ENCODE measurements at places on chromosomes 2 and 18.

DNA sequence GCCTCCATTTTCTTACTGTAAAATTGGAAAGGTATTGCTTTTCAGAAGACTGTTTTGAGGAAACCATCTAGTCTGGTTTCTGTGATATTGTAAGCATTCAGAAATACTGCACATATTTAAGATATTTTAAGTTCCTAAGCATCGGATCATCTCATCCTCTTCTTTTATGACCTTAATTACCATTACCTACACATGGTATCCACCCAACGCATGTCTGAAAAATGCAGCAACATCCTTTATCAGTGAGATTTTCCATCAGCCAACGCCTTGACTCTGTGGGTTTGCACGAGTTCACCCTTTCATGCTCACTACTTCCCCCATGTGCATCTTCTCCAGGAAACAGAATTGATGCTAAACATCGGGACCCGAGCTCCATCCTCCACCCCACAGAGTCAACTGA is 84.3 kb downstream of the COL4A4 start:
- DNase-seq, result no peak

DNA sequence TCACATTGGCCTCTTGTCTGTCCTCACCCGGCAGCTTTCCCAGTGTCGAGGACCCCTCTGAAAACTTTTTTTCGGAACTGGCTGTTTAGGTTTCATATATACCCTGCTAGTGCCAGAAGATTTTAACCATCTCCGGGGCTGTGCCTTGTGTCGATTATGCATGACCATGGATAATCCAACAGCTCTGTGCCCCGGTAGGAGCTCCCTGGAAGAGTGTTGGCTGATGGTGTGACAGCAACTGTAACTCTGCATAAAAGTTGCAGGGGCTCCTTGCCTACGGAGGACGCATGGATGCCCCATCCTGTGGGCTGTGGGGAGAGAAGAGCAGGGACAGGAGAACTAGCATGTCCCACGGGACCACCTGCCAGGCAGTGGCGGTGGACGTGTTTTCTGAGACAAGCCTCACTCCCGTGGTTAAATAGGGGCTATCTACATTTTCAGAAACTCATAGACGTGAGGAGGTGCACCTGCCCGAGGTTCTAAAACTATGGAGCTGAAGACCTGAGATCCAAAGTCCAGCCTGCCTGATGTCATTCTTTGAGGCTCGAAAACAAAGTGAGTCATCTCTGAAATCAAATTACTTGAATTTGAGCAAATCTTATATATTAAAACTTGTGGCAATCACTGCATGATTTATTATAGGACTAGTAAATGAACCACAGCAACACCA is 437.2 kb upstream of the HS6ST1 start:
- DNase-seq, result no peak

GRCh38 chr2:197839327-197839726 is 34.9 kb downstream of the PLCL1 start:
- DNase-seq, result peak; percentile 17

DNA sequence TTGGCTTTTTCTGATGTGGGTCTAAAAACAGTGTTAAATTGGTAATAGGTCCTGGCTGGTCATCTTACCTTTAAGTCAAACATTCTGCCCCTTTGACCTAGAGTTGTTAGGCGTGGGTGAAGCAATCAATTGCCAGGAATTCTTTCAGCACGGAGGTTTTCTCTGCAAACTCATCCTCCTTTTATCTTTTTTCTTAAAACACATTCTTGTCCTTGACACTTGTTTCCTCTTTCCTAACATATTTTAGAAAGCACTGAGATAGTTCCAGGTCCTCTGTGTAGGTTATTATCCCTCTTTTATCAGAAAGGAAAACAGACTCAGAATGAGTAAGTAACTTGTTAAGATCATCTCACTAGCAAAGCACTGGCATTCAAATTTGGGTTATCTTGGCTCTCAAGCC is 18.6 kb upstream of the AP1S3 start:
- DNase-seq, result no peak

- DNase-seq, result no peak
Measured at GRCh38 chr2:101949304-101949703, 42.5 kb upstream of the IL1R2 start.

DNA sequence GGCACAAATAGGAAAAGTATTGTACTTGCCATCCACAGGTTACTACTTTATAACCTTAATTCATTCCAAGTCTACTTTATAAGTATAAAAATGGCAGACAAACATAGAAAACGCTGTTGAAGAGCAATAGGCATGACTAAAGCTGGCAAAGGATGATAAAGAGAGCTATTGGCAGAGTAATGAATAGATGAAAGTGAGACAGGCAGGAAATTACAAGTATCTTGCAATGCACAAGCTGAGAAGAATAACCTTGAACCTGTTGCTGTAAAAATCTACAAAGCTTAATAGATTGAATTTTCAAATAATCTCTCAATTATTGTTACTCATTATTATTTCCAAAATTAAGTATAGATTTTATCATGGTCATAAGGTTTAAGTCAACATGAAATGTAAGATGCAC is 8.8 kb downstream of the PELI1 start:
- DNase-seq, result no peak

GRCh38 chr18:62790871-62791772 is 75.8 kb downstream of the PHLPP1 start:
- DNase-seq, result no peak

DNA sequence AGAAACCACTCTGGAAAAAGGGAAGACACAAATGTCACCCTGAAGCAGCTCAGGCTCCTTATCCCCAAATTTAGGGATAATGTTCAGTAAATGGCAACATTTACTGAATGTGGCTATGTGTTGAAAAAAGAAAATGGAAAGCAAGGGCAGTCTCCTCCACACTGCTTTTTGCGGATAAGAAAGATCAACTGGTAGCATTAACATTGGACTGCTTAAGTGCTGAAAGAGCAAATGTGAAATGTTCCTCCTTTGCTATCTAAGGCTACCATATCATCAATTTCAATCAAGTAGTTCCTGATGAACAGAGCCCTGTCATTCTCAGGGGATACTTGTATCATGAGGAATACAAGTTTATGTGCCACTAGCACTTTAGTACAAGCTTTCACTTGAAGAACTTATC is 12.5 kb downstream of the FBXO11 start:
- DNase-seq, result no peak

DNA sequence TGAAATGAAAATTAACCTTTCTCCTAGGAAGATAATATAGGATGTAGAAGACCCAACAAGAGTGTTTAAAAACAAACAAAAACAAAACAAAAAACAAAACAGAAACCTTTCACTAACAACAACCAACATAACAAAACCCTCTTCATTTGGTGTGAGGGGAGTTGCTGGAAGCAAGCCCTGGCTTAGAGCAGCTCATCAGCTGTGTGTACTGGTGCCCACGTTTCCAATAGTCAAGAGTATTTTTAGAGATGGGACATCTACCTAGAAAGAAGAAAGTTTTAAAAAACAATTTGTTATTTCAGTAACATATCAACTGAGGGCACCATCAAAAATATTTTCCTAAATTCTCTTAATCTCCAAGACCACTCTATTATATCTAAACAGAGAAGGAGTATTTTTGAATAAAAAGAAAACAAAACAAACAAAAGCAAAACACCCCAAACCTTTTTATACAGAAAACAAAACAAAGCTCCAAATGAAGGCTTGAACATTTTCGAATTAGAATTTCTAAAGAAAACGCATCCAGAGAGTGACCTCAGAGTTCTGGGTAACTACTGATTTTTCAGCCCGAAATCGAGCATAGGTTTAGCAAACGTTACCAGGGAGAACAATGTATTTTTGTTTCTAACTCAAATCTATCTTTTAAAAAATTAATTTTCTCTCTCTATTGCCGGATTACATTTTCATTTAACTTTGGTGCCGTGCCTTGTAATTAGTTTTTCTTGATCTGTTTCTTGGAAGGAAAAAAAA is 134.6 kb downstream of the INSIG2 start:
- DNase-seq, result no peak

DNA sequence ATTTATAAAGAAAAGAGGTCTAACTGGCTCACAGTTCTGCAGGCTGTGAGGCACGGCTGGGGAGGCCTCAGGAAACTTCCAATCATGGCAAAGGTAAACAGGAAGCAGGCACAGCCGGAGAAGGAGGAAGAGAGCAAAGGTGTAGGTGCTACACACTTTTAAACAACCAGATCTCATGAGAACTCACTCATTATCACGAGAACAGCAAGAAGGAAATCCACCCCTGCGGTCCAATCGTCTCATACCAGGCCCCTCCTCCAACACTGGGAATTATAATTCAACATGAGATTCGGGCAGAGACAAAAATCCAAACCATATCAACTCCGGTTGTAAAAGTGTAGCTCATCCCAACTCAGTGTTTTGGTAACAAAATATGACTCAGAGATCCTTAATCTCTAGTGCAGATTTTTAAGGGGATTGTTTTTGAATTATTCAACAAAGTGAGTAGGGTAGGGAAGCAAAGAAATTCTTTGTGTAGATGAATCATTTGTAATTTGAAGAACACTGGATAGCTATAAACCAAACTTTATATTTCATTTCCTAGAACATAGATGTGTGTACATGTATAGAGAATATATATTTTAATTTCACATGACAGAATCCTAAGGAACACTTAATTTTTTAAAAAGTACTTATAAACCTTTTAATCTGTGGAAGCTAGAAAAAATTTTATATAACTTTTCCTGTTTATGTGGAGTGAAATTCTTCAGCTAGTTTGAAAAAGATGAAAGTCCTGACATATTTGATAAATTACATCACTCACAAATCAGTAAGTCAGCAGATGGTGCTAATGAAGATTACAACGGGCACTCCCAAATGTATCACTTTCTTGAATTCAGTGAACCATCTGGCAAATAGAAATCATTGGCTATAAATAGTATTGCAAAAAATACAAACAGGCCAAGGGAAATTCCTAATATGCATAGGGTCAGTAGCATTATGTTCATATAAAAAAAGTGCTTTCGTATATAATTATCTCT is 130.1 kb downstream of the OLA1 start:
- DNase-seq, result no peak

DNA sequence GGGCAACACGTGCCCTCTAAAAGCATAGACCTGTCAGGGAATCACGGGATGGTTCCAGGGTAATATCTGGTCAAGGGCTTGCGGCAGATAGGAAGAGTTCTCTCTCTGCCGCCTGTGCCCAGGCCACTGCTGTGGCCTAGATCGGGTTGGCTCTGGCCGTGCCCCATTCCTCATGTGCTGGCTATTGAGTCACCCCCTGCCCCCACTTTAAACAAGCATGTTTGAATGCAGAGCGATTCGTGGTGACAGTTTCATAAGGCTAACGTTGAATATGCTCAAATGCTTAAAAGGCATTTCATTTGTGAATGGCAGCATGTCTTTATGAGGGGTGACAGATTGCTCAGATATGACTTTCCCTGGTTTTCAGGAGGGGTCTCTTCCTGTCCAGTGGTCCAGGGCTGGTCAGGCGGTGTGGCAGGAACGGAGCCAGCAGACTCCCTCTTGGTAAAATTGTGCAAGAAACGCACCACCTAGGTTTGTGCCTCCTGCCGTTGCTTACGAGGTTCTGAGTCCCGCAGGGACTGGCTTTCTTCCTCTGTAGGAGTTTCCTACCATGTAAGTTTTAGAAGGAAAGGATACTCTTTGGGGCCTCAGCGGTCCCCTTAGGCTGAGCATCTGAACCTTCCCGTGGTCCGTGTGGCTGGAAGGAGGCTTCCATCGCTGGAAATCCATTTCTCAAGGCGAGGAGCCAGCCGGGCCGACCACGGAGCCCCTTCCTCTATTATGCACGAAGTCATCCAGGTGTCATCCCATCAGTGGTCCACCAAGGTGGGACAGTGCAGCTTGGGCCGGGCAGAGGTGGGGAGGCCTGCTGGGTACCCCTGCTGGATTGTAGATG is 50.2 kb downstream of the AGAP1 start:
- DNase-seq, result no peak

GRCh38 chr2:65050931-65051330 is 5.3 kb upstream of the CEP68 start:
- no peak for DNase-seq

- DNase-seq, result peak; percentile 10
Measured at GRCh38 chr18:62716619-62717168, 1.4 kb downstream of the PHLPP1 start.

DNA sequence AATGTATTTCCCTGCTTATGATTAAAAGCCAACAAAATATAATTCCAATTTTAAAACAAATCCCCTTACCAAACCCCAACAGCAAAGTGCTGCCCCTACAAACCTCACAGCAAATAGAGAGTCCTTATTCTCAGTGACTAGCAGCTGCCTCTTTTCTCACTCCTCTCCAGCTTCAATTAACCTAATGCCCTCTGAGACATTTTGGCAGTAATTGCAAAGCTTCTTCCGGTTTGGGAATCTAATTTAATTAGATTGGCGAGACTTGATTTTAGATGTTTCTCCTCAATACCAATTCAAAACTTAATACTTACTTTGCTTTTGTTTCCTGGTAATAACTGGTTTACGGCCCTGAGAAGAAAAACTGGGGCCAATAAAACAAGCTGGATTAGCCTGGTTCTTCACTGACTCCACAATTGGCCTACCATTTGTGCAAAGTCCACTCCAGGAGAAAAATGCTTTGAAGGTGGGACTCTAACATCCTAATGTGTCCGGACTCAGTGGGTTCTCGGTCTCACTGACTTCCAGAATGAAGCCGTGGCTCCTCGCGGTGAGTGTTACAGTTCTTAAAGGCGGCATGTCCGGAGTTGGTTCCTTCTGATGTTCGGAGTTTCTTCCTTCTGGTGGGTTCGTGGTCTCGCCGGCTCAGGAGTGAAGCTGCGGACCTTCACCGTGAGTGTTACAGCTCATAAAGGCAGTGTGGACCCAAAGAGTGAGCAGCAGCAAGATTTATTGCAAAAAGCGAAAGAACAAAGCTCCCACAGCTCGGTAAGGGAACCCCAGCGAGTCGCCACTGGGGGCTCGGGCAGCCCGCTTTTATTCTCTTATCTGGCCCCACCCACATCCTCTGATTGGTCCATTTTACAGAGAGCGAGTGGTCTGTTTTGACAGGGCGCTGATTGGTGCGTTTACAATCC is 52.8 kb downstream of the SLC35F5 start:
- DNase-seq, result no peak

GRCh38 chr2:174009488-174010223 is 44.5 kb upstream of the SP3 start:
- no peak for DNase-seq

- no peak for DNase-seq
Measured at GRCh38 chr18:23833714-23834113, 144.5 kb downstream of the LAMA3 start.

DNA sequence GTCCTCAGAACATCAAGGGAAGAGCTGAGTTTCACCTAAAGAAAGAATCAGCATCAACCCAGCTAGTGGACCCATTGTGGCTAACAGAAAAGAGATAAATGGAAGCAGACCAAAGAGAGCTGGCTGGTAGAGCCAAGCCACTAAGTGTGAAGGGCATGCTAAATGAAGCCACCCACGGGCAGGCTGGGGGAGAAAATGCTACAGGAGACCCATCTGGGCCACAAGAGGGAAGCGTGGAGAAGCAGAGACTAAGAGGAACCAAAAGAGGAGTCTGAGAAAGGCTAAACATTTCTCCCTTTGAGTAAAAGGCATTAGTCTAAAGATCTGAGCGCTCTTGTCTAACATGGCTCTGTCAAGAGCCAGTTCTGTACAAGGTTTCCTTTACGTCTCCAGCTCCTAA is 15.8 kb downstream of the CWC22 start:
- no peak for DNase-seq

DNA sequence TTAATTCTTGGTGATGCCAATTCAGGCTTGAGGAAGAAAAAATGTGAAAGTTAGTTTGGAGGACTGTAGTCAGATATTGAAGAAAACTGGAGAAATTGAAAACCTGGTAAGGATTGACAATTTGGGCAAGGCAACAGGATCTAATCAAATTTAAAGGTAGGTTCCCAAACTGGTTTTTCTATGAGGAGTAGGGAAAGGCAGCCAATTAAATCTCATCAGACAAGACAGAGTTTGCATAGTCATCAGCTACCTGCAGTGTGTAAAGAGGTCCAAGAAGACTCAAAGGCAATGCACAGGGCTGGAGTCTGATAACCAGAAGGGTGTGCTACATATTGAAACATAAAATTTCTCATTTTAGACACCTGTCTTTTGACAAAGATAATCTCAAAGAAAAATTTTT is 16.0 kb upstream of the CAB39 start:
- no peak for DNase-seq
